Activated T-helper 1 cell treated with anti-CD3 and anti-CD28 coated beads, Interleukin-12 subunit alpha, Interleukin-12 subunit beta, Interleukin-2, Interleukin-4 antibody, amounts not matched to agents 30 ng/mL and 10 ng/mL and 1 ng/mL, durations not matched to agents 14 hours and 24 hours and 36 hours (primary cell): ENCODE measurements at places on chromosomes 13 and 19.

GRCh38 chr13:46170268-46170667 lies 11.7 kb downstream of the LCP1 start:
- DNase-seq = no peak

DNA sequence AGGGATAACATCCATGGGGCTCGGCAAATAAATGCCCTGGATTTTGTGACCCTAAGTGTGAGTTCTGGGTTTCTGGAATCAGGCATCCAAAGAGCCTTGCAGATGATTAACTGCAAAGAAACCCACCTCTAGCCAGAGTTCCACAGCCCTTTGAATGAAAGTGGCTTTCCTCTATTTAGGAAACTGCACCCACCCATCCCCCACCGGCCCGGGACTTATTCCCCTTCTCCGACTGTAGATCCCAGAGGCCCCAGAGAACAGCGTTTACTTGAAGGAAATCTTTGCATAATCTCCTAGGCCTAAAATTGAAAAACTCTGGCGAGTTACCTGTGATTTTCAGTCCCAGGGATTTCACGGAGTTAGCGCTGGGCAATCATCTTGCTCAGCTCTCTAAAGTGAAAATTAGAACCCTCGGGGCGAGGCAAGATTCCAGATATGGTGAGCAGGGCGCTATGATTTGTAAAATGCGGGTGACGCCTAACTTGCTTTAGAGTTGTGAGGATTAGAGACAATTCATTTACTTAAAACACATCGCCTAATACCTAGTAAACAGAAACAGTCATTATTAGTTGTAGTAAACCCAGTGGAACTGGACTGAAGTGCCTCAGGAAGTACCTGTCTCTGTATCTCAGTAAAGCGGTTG lies 9.4 kb downstream of the URAD start:
- no peak for DNase-seq

GRCh38 chr19:57935731-57936130 lies 529 bp upstream of the ZNF418 start:
- DNase-seq = no peak

DNA sequence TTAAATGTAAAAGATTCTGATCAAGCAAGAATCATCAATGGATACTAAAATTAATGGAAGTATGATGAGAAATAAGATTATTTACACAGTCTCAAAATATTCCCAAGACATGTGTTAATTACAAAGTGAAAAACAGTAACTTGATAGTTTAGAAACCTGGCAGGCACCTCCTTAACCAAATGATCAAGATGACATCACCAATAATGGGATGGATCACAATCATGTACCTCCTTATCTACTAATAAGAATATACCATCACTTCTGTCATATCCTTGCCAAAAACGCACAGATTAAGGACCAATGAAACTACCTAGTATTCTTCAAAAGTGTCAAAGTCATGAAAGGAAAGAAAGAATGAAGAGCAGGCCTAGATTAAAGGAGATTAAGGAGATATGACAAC lies 30.0 kb downstream of the TSC22D1 start:
- DNase-seq = no peak

- DNase-seq = no peak
Measured at GRCh38 chr13:28493740-28494503, 1.0 kb downstream of the FLT1 start.

DNA sequence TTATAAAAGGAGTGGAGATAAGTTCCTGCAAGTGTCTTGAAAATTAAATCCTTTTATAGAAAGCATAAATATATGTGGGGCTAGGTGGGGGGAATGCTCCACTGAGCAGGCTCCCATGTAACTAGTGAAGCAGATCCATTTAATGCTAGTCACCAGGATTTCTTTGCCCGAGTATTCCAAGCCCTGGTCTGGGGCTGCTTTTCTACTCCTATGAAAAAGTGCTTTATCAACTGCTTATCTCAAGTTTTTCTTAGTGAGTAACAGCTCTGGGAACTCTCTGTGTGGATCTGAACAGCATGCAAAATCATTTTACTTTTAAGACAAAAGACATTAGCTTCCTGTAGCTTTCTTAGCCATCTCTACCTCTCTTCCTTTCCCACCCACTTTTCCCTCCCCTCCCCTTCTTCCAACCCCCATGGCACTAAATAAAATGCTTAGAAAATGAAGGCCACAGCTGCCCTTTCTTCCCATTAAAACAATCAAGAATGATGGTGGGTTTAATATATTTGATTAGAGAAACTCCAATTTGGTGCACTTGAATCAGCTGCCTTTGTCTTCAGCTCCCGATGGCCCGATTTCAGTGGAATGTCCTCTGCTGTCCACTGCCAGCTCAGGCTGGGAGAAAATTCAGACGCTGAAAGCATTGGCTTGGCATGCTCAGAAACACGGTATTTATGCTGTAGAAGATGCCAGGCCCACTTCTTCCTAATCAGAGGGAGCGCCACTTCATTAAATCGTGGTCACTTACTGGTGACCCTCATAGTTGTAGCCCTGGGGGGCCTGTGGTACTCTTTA lies 475.1 kb downstream of the FOXO1 start:
- DNase-seq = no peak

DNA sequence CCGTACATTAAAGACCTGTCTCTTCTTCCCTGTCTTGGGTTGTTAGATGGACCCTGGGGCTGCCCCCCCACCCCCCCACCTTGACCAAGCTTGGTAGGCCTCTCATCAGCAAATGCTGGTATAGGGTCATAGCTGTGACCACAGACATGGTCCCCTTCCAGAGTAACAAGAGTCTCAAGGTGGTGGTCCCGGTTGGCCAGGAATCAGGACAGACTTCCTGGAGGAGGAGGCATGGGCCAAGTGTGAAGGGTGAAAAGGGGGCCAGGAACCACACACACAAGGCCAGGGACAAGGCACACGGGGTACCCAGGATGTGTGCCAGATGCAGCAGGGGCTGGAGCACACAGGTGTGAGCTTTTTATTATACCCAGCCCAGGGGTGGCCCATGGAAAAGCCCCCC lies 1.1 kb upstream of the MRI1 start:
- no peak for DNase-seq

DNA sequence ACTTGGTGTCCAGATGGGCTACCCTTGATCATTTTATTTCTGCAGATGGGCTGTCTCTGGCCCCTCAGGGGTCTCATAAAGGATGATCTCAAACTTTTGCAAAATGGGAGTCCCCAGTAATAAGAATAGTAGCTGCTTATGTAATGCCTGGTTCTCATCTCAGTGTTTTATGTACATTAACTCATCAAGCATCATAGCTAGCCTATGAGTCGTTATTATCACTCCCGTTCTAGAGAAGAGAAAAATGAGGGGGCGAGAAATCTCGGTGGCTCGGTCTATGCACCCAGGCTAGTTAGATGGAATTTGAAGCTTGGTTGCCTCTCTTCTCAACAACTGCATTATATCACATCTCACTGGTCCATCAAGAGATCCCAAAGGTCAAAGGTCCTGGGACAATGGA lies 3.4 kb downstream of the CACNG6 start:
- no peak for DNase-seq

DNA sequence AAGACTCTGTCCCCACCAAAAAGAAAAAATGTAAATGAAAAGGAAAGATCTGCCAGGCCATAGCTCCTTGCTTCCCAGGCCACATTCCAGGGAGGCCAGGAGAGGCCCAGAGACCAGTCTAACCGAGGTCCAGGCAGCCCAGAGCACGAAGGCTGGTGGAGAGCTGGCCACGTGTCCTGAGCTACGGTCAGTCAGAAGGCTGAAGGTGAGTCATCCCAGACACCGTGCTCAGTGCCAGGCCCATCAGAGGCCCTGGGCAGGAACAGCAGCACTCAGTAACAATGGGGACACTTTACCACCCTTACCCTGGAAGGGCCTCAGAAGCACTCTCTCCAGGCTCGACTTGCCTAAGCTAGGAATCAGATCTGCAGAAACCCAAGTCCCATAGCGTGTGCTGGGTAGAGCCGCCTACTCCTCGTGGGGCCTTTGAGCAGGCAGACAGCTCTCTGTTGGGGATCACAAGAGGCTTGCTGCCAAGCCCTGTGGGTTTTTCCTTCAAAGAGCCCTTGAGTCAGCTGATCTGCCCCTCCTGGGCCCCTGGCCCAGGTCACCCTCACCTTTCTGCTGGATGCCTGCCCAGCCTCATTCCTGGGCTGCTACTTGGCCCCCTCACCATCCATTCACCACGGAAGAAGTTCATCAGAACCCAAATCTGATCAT lies 11.6 kb upstream of the DNMT1 start:
- no peak for DNase-seq

DNA sequence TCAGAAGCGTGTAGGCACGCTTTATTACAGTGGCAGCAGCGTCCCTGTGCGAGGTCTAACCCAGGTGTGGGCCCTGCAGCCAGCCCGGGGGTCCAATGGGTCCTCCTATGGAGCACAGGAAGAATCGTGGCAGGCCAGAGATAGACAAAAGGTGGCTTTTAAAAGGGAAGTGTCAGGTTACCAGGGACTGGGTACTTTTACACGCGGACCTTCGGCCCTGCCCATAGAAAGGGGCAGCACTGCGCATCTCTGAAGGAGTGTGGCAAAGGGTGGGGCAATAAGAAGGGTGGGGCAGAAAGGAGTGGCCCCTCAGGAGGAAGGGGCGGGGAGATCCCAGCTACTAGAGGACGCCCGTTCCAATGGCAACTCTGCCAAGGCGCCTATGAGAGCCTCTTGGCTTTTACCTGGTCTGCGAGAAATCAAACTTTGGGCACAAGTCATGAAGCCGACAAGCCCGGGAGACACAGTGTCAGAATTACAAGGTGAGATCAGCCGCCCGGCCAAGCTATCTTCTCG lies 1419.8 kb downstream of the UQCRFS1 start:
- peak; percentile 68 for DNase-seq

DNA sequence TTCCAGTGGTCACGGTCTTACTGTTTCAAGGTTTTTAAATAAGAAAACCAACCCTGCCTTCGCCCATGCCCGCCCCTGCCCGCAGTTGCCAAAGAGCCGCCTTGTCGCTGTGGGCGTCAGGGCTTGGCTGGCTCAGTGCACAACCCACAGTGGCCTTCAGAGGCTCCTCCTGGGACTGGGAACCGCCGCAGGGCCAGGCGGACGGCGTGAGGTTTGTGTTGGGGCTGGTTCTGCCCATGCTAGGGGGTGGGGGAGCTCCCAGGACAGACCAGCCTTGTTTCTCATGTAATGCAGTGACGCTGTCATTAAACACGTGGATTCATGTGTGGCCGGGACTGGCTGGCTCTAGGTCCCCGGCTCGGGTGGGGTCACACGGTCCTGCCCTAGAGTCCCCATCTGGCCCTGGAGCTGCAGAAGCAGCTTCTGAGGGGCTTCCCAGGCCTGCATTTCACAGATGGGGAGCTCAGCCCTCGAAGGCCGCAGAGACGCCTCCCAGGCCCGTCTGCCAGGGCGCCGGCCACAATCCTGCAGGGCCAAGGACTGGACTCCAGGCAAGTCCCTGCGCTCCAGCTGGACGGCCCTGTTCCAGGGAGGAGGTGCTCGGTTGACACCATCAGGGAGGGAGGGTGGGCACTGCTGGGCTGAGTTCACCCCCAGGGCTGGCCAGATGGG lies 2.4 kb upstream of the TEKTIP1 start:
- DNase-seq = no peak

- DNase-seq = no peak
Measured at GRCh38 chr19:29019403-29019802, 193.5 kb downstream of the UQCRFS1 start.

DNA sequence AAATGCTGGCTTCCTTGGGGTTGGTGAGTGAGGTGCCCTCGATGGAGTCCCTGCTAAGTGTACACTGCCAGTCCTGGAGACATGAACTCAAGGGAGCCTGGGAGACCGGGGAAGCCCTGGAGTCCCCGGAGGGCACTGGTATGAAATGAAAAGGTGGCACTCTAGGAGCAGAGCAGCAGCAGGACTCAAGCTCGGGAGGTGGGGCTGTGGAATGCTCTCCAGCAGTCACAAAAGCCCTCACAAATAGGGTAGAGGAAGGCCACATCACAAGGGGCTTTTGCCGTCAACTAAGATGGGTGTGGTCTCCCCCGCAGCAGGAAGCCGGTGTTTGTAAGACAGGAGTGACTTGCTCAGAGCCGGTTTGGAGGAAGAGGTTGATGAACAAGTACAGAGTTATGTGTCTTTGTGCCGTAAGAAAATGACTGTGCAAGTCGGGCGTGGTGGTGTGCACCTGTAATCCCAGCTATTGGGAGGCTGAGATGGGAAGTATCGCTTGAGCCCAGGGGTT lies 19.3 kb downstream of the CCNE1 start:
- DNase-seq = peak; percentile 76

DNA sequence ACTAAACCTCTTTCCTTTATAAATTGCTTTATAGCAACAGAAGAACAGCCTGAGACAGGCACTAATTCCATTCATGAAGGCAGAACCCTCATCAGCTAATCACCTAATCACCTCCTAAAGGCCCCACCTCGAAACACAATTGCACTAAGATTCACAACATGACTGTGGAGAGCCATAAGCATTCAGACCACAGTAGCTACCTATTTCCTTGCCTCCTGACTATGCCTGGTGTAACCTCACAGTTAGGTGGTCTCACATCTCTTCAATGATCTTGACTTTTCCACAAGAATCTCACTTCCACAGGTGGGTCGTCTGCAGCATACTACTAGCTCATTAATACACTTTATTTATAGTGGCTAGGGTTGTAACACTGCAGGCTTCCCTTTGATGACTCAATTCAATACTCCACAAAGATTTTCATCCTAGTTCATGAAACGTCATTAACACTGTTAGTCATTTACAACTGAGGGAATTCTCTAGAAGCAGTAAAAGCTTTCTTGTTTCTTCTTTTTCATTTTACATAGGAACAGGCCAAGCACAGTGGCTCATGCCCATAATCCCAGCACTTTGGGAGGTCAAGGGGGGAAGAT lies 27.1 kb downstream of the STK24 start:
- DNase-seq = no peak

DNA sequence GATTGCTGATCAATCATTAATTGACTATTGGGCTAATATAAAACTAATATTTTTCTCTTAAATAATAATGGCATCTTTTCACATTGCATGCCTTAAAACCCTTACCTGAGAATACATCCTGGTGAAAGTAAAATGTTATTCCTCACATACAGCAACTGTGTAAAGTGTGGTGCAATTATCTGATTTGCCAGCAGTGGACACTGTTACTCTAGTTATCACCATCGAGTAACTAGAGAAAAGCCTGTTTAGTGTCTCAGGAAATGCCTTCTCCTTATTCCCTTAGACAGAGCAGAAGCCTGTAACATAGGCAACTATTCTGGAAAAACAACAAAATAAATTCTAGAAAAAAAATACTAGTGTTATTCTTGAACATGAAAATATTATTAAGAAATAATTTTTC lies 459.8 kb downstream of the FGF14 start:
- no peak for DNase-seq

GRCh38 chr19:6801485-6802086 lies 29.1 kb downstream of the VAV1 start:
- peak; percentile 72 for DNase-seq

DNA sequence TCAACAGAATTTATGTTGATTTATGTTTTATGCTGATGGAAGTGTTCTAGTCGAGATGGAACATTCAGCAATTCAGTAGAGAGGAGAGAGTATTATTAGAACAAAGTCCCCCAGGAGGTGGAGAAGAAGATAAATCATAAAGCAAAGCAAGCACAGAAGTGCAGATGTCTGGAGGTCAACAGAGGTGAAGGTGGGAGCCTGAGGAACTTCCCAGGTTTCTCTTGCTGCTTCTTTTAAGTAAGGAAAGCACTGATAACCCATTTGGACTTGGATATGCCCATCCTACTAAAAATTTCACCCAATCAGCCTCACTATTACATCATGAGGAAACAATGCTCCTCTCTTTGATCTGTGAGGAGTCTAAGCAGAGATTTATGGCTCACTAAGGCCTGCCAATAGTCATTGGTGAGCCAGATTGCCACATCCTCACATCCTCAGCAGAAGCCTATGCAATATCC lies 98.8 kb downstream of the EPSTI1 start:
- no peak for DNase-seq
